Hematopoietic multipotent progenitor cell treated with erythropoietin and hydrocortisone succinate and interleukin-3 and kit ligand, for 8 days (in vitro differentiated cells): ENCODE measurements at places on chromosomes 6 and 20.

- no peak for DNase-seq
Measured at GRCh38 chr6:23587582-23587981, 538.4 kb upstream of the NRSN1 start.

- DNase-seq = no peak
Measured at GRCh38 chr6:119158057-119158848, 79.8 kb upstream of the FAM184A start.

DNA sequence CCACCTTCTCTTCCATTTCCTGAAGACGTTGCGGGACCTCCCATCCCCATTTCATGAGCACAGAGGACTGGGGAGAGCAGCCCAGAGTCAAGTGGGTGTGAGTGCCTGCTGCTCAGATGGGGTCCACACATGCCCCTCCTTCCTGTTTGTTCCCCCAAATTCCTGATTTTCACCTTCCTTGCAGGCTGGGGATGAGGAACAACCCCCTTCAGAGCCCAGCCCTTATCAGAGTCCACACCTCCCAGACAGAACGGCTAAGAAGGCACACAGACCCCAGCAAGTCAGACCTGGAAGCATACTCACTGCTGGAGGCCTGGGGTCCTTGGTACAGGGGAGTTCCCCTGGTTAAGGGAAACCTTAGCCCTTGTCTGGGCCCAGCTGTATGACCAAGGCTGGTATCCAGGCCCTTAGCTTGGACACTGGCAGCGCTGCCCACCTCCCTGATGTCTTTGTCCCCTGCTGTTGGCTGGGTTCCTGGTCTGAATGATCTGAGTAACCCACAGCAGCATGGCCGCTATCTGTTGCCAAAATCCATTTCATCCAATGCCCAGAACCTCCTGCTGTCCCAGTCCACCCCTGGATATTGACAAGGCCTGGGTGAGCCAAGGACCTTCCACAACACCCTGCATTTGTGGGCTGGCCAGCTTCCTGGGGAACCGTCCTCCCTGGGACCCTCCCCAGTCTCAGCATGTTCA lies 230.9 kb downstream of the SYNDIG1 start:
- no peak for DNase-seq

DNA sequence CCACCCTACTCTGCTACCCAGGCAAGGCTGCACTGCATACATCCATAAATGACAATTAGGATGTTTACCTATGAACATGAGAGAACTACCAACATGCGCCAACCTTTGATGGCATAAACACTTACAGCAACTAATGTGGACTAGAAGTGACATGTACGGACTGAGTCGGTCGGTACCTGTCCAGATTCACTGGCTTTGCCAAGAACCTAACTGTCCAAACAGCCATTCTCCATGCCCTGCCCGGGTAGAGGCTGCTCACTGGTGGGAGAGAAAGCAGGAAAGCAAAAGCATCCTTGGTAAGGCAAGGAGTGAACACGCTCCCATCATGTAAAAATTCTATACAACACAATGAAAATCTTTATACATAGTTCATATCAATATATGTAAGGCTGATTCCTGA lies 30.0 kb downstream of the SYNDIG1 start:
- DNase-seq = no peak

GRCh38 chr6:73791336-73791735 lies 95.3 kb downstream of the CD109 start:
- DNase-seq = no peak

DNA sequence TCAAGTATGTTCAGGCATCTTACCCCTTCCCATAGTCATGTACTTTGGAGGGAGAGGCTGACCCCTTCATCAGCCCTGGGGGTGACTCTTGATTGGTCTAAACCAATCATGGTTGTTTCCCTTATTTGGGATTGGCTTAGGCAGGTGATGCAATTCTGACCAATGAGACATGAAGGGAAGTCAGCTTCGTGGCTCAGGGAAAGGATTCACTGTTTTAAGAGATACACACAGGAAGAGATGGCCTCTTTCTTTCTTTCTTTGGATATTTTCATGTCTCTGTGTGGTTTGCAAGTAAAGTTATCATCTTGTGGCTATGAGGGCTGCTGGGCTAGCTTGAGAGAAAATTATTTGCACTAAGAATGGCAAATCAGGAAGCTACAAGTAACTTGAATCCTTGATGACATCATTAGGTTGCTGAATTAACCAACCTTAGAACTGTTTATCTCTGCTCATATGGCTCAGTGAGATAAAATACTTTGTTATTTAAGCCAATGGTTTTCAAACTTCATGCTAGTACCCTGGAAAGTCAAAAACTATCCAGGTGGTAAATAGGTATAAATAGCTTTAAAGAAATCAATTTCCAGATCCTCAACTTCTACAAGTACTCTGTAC lies 144.2 kb upstream of the CENPW start:
- DNase-seq = peak; percentile 7

- DNase-seq = no peak
Measured at GRCh38 chr6:113620386-113620785, 236.8 kb upstream of the MARCKS start.
